Head of caudate nucleus (tissue), 42 donors: ENCODE measurements at places on chromosomes 7 and 10.

DNA sequence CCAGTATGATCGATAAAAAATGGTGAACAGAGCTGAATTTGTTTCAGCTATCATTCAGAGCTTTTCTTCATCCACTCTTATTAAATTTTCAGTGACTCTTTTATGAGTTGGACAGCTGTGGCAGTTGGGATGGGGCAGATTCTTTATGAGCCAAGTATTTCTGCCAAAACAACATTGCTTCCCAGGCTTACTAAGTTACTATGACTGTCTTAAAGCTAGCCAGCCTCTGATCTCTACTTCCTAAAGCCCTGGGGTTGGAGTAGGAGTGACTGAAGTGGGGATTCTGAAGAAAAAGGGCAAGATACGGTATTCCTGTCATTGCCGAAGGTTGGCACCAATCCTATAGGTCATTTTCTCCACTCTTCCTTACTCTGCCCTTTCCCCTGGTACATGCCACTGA is 12.7 kb downstream of the RPP30 start:
- no peak for DNase-seq

- no peak for DNase-seq
These were observed 43.1 kb downstream of the DENND2A start for GRCh38 chr7:140597428-140597949.

GRCh38 chr10:70806841-70807240 is 8.9 kb upstream of the SGPL1 start:
- no peak for DNase-seq

GRCh38 chr10:117132751-117133231 is 5.3 kb downstream of the VAX1 start:
- DNase-seq: no peak

- DNase-seq: no peak
These were observed 206.0 kb upstream of the MDFIC start for GRCh38 chr7:114715907-114716306.

DNA sequence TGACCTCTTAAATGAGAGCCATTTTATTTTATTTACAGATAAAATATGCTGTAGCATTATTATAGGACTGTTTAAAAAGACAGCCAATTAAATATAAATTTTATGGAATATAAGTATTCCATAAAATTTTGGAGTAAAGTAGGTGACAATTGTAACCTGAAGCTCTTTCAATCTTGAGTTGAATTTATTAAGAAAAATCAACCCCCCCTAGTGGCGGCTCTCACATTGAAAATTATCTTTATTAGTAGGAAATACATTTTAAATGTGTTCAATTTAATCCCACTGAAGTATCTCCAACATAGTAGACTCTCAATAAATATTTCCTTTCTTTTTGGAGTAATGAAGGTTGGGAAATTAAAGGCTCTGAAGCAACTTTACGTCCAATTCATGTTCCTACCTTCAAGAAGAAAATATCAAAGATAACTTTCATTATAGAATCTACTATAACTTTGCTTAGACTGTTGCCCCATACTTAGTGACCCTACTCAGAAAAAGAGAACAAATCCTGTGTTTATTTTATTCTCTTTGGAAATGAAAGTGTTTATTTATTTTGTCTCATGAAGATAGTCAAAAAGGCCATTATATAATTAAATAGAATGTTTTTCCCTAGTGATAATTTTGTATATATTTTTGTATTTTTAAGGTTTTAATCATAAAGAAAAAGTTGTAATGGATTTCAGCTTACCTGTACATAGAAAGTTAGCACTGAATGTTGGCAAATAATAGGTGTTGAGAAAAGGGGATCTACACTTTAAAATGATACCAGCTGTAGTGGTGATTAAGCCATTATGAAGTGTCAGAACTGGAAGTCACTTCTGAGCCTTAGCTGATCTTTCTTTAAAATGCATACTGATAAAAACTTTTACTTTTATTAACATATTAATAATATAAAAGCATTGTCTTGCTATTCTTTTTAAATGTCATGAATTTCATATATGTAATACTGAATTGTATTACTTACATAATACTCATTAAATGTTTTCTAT is 3.3 kb downstream of the AHR start:
- peak; percentile 20 for DNase-seq

- no peak for DNase-seq
These were observed 82.8 kb downstream of the GLCCI1 start for GRCh38 chr7:8051373-8051772.

GRCh38 chr10:48423884-48424283 is 117.4 kb downstream of the MAPK8 start:
- no peak for DNase-seq

GRCh38 chr10:42983591-42983990 is 93.3 kb upstream of the RET start:
- DNase-seq: no peak

GRCh38 chr7:14233868-14234369 is 244.5 kb upstream of the ETV1 start:
- DNase-seq: no peak

GRCh38 chr7:41599760-41600159 is 103.1 kb downstream of the INHBA start:
- no peak for DNase-seq

GRCh38 chr10:84358743-84359142 is 30.4 kb downstream of the CCSER2 start:
- DNase-seq: no peak

GRCh38 chr7:27179503-27180430 is 5.3 kb downstream of the HOXA11 start:
- DNase-seq: no peak

DNA sequence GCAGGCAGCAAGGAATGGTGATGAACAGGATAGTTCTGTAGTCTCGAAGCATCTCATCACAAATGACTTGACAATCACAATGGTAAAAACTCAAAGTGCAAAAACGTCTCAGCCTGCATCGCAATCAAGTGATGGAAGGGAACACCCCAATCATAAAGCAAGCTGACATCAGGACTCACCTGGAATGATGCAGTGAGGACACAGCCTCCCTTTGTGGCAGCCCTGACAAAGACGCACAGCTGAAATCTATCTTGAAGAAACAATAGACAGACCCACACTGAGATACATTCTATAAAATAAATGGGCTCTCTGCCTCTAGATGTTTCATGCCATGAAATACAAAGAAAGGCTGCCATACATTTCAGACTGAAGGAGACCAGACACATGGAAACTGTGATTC is 748.0 kb upstream of the IGFBP3 start:
- no peak for DNase-seq

DNA sequence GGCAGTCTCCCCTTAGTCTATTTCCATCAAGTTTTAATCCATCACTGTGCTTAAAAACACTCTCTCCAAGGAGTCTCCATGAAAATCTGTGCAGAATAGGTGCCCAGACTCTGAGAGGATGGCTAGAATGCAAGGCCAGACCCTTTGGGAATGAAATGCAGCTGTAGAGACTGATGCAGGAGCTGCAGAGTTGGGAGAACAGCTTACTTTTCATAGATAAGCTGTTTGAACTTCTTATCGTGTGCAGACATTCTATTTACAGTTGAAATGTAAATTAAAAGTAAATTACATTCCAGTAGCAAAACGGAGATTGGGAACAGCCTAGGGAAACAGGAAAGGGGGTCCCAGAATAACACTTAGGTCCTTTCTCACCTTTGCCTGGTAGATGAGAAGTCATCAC is 14.9 kb downstream of the ZNF22 start:
- DNase-seq: no peak

GRCh38 chr10:103966671-103967447 is at the start of gene SLK:
Gene SLK (plus strand): TSS chr10:103967140. CDS start chr10:103967746, 606 bp downstream.
- DNase-seq: peak; percentile 86

DNA sequence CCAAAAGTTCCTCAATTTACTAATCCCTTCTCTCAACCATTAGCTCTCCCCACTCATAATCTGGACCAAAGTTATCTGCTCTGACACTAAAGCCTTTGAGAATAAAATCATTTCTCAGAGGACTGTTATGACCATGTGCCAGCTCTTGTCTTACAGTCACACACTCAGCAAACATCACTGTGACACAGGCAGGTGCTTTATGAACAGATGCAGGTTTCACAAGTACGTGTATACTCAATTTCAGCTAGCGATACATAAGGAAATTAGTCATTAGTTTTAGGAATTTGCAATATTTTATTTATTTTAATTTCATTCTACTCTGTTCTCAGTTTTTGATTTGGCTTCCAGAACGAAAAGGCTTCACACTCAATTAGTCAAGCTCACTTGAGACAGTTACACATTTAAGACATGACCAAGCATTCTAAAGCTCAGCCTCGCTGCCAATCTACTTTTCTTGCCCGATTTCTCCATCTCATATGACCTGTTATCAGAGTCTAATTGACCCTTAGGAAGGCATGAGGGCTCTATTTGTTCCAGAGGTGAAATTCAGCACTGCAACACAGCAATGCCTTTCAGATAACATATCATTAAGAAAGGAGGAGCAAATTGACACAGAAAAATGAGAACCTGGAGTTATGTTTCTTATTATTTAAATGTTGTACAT is 76.8 kb downstream of the TFEC start:
- DNase-seq: no peak

DNA sequence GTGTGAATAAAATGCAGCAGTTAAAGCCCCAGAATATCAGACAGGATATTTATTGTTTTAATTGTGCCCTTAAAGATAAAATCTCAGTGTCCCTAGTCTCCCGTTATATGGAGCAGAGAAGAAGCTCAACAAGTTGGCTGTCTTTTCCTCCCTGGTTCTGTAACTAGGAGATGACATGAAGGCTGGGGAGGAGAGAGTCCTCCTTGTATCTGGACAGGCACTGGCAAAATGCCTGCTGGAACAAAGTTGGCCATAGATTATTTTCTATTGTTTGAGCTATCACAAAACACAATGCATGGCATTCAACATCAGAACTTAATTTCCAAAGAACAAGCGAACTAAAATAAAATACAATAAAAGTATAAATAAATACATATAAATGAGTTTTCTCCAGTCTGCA is 694.9 kb upstream of the KCND2 start:
- DNase-seq: no peak

DNA sequence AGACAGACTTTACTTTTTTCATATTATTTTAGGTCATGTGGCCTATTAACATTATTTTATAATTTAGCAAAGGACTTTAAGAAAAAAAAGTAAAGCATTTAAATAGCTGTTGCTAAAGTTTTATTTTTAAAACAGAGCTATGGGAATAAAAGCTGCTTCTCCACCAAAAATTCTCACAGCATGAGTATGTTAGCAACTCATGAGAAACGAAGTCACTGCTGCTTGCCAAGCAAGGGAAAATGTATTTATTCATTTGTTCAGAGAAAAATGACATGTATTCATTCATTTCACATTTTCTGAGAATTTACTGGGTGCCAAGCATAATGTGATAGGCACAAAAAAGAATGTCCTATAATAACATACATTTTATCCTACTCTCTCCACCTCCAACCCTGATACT is 5.1 kb downstream of the LRRC72 start:
- DNase-seq: no peak

DNA sequence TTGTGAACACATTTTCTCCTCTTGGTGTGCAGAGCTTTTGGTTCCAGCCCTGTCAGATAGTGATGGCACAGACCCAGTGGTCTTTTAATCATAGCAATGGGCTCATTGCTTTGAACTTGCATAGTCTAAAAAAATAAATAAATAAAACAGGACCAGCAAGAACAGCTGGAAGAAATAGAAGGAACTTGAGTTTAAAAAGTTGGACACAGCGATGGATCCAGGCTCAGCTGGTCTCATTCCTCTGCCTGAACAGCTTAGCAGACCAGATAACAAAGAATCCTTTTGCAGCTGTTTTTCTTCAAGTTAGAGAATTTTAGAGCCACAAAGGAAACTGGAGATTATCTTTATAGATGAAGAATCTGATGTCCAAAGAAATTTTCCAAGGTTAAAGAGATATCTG is 1005.6 kb downstream of the LRMDA start:
- DNase-seq: no peak

DNA sequence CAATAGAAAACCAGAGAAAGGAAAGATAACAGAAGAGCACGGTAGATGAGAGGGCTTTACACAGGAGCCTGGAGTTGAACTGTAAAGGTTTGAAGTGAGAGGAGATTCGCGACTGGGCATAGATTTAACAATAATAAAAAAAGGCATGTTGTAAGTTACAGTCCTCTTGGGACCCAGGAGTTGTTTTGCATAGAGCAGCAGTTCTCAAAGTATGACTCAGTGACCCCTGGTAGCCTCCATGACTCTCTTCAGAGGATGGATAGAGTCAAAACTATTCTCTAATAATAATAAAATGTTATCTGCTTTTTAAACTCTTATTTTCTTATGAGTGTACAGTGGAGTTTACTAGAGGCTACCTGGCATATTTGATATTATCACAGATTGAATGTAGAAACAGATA is 262.3 kb downstream of the SORCS3 start:
- no peak for DNase-seq

DNA sequence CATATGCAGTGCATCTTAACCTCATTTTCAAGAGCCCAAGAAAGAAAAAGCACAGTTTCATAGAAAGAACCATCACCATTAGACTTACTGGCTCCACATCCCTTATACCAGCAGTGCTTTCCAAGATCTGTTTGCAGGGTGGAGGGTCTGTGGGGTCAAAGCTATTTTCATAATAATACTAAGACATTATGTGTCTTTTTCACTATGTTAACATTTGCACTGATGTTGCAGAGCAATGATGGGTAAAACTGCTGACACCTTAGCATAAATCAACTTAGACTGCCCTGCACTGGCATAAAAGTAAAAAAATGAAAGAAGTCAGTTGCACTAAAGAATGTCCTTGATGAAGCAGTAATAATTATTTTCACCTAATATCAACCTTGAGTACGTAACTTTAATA is 166.2 kb downstream of the SKAP2 start:
- DNase-seq: no peak

DNA sequence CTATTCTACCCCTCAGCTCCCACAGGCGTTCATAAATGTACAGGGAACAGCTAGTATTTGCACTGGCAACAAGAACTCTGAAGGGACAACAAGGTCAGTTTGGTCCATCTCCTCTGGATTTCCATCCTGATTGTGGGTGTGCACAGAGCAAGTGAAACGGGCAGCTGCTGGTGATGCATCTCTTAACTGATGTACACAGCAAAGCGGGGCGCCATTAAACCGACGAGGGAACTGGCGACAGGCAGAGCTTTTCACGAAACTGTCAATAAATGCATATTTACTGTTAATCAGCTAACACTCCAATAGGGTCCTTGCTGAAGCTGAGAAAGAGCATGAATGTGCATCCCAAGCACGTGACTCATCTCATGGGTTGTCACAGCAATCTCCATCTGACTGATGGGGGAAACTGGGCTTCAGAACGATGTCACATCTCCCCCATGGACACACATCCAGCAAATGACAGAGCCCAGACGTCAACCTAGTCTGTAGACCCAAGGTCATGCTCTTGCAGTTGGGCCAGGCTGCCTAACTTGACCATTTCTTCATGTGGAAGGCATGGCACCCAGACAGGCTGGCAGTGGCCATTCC is 54.2 kb downstream of the FAM53B start:
- DNase-seq: no peak
